T-helper 22 cell (primary cell): ENCODE measurements at places on chromosomes 6 and 20.

DNA sequence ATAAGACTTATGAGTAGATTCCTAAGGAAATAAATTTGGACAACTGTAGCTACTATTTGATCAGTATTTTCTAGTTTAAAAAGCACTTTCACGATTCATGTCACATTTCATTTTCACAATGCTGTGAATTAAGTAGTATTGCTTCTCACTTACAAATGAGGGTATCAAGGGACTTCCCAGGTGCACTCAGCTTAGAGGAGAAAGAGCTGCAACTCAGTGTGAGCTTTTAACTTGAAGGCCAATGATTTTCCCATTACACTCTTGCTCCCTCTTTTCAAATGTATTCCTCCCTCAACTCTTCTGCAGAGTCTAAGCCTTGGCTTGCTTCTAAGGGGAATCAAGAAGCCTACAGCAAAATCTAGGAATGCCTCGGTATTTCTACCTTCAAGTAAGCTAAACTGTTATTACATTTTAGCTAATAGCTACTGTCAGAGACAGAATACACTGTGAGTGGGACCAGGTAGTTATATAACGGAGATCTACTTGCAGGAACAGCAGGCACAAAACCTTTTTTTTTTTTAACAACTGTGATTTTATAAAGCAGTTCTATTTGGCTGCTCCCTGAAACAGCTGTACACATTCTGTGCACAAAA, 339.0 kb downstream of the SYNE1 start:
- no peak for DNase-seq

- DNase-seq: no peak
Measured at GRCh38 chr6:43115365-43115764, 39.3 kb downstream of the PTK7 start.

DNA sequence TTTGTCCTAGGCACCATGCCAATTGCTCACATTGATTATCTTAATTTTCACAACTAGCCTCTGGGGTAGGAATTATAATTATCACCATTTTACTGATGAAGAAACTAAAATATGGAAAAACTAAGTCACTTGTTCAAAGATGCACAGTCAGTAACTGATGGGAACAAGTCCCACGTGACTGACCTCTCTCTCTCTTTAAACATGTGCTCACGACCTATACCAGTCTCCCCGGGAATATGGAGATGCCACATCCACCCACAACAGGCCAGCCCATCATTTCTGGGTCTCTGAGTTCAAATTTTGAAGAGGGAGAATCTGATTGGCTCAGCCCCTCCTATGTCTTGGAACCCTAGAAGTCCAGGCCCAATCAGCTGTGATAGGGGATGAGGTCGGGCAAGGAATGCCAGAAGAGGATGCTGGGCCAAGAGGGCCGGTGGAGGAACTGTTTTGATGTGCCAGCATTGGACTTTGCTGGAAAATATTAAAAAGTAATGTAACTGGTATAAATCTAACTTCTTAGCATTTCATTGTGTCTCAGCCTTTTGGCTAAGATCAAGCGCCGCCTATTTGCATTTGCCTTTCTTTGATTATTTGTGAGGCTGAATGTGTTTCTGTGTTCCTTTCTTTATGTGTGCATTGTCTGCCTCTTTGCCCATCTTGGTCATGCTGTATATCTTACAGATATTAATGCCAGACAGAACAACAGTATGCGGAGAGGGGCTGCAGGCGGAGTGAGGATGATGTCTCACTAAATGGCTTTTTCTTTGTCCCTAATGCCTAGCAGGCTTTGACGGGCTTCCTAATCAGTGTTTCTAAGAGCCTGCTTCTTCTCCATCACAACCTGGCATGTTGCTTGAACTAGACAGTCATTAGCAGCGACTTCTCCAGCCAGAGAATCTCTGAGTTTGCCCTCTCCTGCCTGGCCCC, 126.6 kb downstream of the VEGFA start:
- no peak for DNase-seq

DNA sequence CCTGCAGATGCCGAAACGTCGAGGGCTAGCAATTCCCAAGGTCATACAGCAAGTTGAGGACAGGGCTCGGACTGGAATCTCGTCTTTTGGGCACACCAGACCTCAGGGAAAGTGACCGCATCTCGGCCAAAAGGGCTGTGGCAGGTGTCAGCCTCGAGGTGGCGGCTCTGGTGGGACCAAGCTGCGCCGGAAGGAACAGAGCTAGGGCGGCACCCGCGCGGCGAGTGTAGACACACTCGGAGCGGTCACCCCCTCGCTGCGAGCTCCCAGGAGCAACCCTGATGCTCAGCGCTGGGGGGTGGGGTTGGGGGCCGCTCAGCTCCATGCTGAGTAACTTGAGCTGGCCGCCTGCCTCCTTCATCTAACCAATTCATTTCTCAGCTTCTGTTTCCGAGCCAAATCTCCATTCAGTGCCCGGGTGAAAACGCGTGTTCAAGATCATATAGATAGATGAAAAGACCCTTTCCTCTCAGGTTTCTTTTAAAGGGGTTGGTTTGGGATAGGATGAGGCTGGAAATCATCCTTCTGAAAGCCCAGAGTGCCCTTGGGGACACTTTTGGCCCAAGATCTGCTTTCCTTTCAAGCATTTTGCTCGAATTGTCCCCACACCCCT, 2.2 kb upstream of the TUBB2B start:
- DNase-seq: no peak

DNA sequence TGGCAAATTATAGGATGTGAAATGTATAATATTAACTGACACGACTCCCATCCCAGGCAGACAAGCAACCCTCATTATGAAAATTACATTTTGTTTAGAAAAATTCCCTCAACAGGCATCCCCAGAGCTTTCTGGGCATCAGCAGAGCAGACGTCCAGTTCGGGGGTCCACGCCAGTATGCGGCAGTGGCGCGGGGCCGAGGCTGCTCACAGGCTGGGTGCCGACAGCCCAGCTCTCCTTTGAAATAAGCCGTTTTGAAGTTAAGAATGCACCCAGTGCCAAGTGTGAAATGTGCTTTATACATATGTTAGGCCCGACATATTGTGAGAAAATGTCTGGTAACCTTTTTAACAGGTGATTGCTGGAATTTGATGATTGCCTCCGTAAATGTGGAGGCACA, 50.4 kb downstream of the RPP40 start:
- DNase-seq: no peak

DNA sequence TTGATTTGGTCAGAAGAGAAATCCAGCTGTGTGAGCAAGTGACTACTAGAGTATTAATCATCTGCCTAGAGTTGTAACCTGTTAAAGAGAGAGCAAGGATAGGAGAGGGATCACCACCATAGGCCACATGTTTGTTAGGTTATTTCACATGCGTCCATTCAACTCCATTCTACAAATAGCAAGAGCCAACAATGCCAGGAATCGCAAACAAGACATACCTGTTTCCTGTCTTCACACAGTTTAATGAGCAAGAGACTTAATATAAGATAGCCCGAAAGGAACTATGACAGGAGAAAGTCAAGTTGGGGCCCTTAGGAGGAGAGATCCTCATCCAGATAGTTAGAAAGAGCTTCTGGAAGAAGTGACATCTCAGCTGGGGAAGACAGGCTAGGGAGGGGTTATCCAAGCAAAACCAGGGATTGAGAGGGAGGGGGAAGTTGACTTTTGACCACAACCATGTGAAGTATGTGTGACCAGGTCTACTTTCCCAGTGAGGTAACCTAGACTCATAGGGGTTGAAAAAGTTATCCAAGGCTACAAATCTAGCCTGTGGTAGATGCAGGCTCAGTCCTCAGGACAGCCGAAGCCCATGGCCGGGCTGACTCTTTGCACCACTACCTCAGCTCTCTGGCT, 147.4 kb downstream of the ALDH8A1 start:
- no peak for DNase-seq

DNA sequence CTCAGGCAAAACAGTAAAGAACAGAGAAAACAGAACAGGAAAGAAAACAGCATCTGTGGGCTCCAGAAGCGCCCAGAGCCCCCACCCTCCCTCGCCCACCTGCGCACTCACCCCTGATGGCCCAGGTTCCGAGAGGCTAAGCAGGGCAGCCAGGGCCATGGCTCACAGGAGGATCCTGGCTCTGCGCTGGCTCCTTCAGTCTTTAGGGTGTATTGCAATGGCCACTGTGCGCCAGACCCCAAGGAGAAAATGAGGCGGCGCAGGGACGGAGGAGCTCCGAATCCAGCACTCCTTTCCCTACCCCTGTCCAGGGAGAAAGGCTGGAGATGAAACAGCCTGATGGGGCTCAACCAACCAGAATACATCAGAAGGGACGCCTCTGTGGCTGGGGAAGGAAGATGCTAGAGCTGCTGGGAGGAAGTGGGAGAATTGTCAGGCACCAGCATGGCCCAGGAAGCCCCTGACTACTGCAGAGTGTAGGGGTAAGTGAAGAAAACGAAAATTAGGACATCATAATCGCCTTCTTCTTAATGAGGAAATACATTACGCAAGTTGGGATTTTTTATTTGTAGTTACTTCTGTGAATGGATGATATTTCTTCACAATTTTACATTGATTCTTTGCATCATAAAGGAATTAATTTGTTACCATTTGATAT, 49.0 kb downstream of the COL11A2 start:
- no peak for DNase-seq

GRCh38 chr6:111057074-111057752, 30.1 kb upstream of the SLC16A10 start:
- no peak for DNase-seq

DNA sequence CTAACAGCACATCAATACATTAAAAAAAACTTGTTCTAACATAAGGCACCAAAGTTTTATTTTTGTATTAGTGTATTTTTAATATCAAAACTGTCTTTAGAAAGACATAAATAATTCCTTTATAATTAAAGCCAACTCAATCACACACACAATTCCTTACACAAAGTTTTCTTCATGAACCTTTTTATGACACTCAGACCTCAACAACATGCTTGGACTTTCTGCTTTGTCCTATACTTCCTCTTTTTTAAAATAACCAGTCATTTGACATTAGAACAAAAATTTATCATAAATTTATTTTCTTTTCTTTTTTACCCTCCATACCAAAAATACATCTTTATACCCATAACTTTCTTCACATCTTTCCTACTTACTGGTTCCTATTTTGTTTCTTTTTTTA, 292.0 kb upstream of the ARID1B start:
- DNase-seq: no peak

GRCh38 chr20:46117704-46118467, at the start of gene CD40:
CD40 (plus strand) TSS chr20:46118314; CDS start chr20:46118344, 30 bp downstream.
- DNase-seq: peak; percentile 44

GRCh38 chr6:1337791-1338190, 25.9 kb downstream of the FOXQ1 start:
- DNase-seq: no peak

DNA sequence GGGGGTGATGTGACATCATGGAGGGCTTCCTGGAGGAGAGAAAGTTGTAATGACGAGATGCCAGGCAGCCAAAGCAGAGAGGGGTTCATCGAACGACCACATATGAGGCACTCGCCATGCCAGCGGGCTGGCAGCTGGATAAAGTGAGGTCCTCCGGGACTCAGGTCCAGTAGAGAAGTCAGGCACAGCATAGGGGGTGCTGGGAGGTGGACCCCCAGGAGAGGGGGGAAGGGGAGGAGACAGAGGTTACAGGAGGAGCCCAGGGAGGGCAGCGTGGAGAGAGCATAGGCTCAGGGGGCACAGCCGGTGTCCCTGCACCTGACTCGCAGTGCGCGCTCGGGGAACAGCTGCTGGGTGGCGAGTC, 174.7 kb downstream of the BMP7 start:
- no peak for DNase-seq

GRCh38 chr6:97222903-97223302, 60.1 kb downstream of the MMS22L start:
- DNase-seq: no peak

DNA sequence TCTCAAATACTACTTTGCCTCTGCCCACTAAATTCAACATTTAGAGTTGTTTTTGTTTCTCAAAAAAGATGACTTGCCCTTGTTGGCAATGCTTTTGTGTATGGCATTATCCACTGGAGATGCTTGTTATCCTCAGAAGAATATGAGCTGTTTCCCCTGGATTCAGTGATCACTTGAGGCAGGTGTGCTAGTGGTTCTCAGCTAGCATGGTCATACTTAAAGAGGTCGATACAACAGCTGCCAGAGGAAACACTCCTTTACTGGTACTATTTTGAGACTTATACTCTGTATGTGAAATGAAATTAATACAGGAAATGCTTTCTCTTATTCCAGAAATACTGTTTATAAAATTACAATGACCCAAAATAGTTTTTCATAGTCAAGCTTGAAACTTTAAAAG, 122.5 kb downstream of the HIVEP1 start:
- no peak for DNase-seq

- DNase-seq: no peak
Measured at GRCh38 chr20:48052475-48052835, 267.2 kb upstream of the SULF2 start.

DNA sequence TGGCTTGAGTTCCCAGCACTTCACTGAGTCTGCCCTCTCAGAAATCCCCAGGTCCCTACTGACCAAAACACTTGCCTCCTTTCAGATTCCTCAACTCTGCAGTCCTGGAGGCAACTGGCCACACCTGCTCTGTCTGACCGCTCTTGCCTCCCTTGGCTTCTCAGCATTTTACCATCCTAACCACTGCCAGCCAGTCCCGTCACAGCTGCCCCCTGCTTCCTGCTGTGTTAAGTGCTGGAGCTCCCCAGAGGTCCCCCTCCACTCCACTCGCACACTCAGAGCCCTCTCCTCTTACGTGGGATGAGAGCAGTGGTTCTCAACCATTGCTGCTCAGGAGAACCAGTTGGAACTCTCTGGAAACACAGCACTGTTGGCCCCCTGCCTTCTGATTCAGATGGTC, 20.5 kb downstream of the ADAT2 start:
- DNase-seq: no peak

GRCh38 chr6:20877008-20877937, 343.0 kb downstream of the CDKAL1 start:
- no peak for DNase-seq

DNA sequence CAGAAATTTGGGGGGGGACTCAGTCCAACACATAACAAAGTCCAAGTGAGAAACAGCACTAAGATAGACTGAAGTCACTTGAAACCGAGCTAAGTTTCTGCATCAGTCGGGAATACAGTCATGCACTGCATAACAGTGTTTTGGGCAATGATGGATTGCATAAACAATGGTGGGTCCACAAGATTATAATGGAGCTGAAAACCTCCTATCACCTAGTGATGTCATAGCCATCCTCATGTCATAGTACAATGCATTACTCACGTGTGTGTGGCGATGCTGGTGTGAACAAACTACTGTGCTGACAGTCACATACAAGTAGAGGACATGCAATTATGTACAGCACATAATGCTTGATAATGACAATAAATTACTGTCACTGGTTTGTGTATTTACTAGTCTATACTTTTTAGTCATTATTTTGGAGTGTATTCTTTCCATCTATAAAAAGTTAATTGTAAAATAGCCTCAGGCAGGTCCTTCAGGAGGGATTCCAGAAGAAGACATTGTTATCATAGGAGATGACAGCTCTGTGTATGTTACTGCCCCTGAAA, 154.5 kb upstream of the ECI2 start:
- DNase-seq: no peak

GRCh38 chr20:32574296-32575226, 10.6 kb downstream of the NOL4L start:
- DNase-seq: no peak

- no peak for DNase-seq
Measured at GRCh38 chr6:112221981-112222852, 32.1 kb downstream of the LAMA4 start.
